ENCODE measurements at places on chromosomes 3 and 15.

- DNase-seq: no peak
Measured at GRCh38 chr15:65008983-65009382, 19.3 kb upstream of the SPG21 start.

DNA sequence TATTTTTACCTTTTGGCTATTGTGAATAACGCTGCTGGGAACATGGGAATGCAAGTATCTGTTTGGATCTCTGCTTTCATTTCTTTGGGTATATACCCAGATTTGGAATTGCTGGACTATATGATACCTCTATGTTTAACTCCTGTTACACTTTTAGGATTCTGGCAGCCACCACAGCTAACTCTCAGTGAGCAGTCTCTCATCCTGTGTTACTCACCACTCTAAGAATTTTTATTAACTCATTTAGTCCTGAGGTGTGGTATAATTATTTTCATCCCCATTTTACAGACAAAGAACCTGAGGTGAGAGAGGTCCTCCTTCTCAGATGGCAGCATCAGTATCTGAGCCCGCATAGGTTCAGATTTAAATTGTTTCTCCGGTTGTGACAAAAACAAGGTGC is 1.1 kb downstream of the SPATA12 start:
- no peak for DNase-seq

- DNase-seq: peak; percentile 56
Measured at GRCh38 chr3:134650431-134651346, at the start of gene KY. TSS of gene KY (minus strand) at chr3:134651022. CDS start at chr3:134650960, 62 bp downstream.

- no peak for DNase-seq
Measured at GRCh38 chr3:149402481-149402880, 25.0 kb upstream of the TM4SF1 start.

- no peak for DNase-seq
Measured at GRCh38 chr3:184383033-184383740, 3.3 kb downstream of the CHRD start.

DNA sequence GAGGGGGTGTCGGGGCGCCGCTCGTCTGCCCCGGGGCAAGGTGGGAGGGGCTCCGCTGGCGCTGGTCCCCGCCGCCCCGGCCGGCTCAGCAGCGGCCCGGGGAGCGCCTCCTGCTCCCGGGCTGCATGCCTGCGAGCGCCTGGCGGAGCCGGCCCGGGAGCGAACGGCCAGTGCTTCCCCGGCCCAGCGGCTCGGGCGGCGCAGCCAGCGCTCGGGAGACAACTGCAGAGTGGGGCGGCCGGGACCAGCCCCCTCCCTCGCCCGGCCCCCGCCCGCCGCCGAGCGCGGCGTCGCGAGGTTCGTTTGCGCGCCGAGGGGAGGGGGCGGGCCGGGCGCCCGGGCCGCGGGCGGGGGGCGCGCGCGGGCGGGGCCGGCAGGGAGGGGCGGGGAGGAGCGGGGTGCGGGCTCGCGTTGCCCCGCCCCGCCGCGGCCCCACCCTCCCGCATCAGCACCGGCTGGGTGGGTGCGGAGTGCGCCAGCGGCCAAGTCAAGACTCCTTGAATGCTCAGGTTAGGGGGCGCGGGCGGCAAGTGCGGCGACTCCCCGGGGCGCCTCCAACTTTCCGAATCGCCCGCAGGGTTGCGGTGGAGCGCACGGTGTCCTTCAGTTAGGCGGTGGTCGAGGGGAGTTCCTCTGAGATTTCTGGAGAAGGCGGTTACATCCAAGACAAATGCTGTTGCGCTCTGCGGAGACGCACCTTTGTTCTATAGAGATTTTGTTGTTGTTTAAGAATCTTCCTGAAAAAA is at the start of gene RGMA:
Gene RGMA, minus strand, starts transcription at position 231 of the 746 bp plus-strand sequence. CDS start 279 bp downstream, outside the sequence.
- no peak for DNase-seq
